ENCODE measurements at places on chromosomes 12 and 14. TPM values are rescaled to one million over a fixed set of nuclear protein-coding genes. Genes with fewer than 3 reads are reported as not detected.

DNA sequence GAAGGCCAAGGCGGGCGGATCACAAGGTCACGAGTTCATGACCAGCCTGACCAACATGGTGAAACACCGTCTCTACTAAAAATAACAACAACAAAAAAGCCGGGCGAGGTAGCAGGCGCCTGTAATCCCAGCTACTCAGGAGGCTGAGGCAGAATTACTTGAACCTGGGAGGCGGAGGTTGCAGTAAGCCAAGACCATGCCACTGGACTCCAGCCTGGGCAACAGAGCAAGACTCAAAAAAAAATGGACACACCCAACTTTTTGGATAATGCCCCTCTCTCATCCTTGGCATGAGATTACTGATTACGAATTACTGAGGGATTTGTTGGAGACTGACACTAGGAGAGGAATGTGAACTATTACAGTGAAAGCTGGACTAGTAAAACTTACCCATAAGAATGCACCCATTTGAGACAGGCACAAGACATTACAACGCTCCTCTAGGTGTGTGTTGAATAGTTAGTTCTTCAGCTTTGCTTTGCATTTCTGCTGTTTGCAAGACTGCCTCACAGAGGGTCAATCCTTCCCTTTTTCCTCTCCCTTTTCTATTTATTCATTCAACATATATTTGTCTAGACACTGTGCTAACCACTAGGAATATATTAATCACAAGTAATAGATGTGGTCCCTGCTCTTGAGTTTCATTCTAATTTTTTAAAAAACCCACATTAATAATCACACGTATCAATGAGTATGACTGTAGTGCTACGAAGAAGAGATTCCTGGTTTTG, 46.0 kb upstream of the OR5AU1 start:
- DNase-seq = no peak
- no peak overlapping the region for H3K4me3 ChIP-seq
- H3K4me1 ChIP-seq = peaks cover 22% of the 10 kb centered on the region
- H3K27me3 ChIP-seq = no peaks in the 10 kb centered on the region
- peaks cover 52% of the 10 kb centered on the region for H3K36me3 ChIP-seq

- H3K36me3 ChIP-seq = peaks cover 76% of the 10 kb centered on the region
- H3K27ac ChIP-seq = peak overlapping the region; percentile 84
- peak; percentile 84 for DNase-seq
- no peaks in the 10 kb centered on the region for H3K27me3 ChIP-seq
- H3K4me3 ChIP-seq = no peak overlapping the region
Measured at GRCh38 chr12:131990066-131990979, 40.6 kb downstream of the EP400 start.

DNA sequence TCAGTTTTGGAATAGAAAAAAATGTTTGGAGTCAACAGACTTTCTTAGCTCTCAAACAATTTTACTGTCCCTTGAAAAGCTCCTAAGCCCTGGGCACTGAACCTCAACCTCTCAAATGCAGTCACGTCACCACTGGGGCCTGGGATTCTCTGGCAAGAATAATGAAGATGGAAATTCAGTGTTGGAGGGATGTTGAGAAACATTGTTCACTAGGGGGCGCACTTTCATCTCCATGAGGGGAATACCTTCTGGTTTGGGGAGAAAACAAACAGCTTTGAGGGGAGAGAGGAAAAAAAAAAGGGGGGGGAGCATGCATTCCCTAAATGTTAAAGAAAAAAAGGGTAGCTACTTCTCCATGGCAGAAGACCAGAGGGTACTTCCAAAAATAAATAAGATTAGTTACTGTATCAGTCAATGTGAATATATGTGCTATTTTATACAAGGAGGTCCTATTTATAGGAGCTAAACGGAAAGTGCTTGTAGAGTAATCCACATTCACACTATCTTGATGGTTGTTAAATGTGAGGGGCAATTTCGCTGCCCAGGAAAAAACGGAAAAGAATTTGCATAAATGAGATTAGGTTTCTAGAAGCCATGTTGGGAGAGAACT, 5.8 kb upstream of the TBPL2 start:
- no peaks in the 10 kb centered on the region for H3K36me3 ChIP-seq
- H3K4me1 ChIP-seq = peaks cover 9% of the 10 kb centered on the region
- peak; percentile 90 for DNase-seq
- H3K4me3 ChIP-seq = no peak overlapping the region

- H3K36me3 ChIP-seq = no peaks in the 10 kb centered on the region
- no peaks in the 10 kb centered on the region for H3K27me3 ChIP-seq
- no peak overlapping the region for H3K27ac ChIP-seq
- H3K4me1 ChIP-seq = peaks cover 4% of the 10 kb centered on the region
- no peak overlapping the region for H3K4me3 ChIP-seq
- no peak for DNase-seq
Measured at GRCh38 chr14:59159169-59159568, 29.3 kb upstream of the DAAM1 start.

GRCh38 chr12:91722072-91722471, 423.6 kb downstream of the BTG1 start:
- DNase-seq = no peak
- no peaks in the 10 kb centered on the region for H3K4me1 ChIP-seq
- no peaks in the 10 kb centered on the region for H3K36me3 ChIP-seq
- H3K4me3 ChIP-seq = no peak overlapping the region
- H3K27me3 ChIP-seq = peaks cover 9% of the 10 kb centered on the region

DNA sequence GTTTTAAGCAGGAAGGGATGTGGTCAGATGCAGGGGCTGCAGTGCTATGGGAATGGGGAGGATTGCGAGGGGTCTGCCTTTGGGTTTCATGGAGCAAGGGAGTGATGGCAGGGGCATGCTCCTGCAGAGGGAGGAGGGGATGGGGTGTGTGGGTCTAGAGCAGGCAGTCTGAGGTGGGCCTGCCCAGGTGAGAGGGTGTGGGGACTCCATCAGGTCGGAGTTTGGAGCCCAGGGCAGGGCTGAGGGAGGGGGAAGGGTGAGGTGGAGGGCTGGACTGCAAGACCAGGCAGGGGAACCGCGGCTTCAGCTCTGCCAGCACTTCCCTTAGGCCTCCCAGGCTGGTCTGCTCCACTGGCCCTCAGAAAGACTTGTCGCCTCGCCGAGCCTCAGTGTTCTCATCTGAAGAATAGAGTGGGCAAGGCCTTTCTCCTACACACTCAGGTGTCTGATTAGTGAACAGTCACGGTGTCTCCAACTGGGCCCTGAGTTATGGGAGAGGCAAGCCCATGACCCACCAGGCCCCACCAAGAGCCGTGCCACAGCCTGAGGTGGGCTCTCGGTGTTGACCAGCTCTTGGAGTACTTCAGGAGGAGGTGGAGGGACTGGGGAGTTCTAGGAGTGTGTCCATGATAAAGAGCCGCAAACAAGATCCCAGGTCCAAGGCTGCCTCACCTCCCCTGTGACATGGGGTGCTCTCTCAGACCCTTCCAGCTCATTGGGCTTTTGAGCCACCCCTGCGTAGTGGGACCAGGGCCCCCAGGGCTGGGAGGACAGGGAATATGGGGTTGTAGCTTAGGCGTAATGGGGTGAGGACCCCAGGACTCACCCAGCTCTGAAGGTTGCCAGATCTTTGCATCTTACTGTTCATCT, 20.1 kb upstream of the KRT80 start:
- no peak overlapping the region for H3K27ac ChIP-seq
- no peaks in the 10 kb centered on the region for H3K36me3 ChIP-seq
- H3K27me3 ChIP-seq = peaks cover 3% of the 10 kb centered on the region
- no peak overlapping the region for H3K4me3 ChIP-seq
- DNase-seq = peak; percentile 49

GRCh38 chr12:27291862-27292261, 40.8 kb upstream of the BMAL2 start:
- no peak overlapping the region for H3K4me3 ChIP-seq
- no peak overlapping the region for H3K27ac ChIP-seq
- DNase-seq = no peak
- no peaks in the 10 kb centered on the region for H3K36me3 ChIP-seq

DNA sequence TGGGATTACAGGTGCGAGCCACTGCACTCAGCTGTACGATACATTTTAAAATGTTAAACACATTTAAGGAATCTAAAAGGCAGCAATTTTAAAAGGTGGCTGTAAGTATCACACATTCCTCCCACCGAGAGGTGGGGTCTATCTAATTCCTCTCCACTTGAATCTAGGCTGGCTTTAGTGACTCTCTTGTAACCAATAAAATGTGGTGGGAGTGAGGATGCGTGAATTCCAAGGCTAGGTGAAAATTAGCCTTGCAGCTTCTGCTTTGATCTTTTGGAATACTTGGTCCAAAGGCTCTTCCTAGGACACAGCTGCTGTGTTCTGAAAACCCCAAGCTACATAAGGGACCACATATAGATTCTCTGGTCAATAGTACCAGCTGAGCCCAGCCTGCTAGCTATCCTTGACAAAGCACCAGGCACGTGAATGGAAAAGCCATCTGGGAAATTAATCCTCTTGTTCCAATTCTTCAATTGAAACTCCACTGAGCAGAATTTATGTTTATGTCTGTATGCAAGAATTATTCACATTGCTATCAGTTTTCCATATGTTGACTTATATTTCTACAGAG, 8.8 kb upstream of the GPRC5D start:
- H3K27me3 ChIP-seq = no peaks in the 10 kb centered on the region
- no peaks in the 10 kb centered on the region for H3K36me3 ChIP-seq

GRCh38 chr12:52214421-52214802, 18.6 kb upstream of the KRT7 start:
- no peak overlapping the region for H3K27ac ChIP-seq
- H3K36me3 ChIP-seq = no peaks in the 10 kb centered on the region
- H3K27me3 ChIP-seq = no peaks in the 10 kb centered on the region
- no peak overlapping the region for H3K4me3 ChIP-seq

- no peak overlapping the region for H3K27ac ChIP-seq
- no peak overlapping the region for H3K4me3 ChIP-seq
- H3K4me1 ChIP-seq = no peaks in the 10 kb centered on the region
- no peak for DNase-seq
- H3K27me3 ChIP-seq = no peaks in the 10 kb centered on the region
Measured at GRCh38 chr12:111222523-111222922, 146.4 kb downstream of the PHETA1 start.

GRCh38 chr12:82209533-82209932, 148.7 kb downstream of the CCDC59 start:
- H3K4me3 ChIP-seq = no peak overlapping the region
- no peak for DNase-seq
- H3K27ac ChIP-seq = no peak overlapping the region
- H3K27me3 ChIP-seq = no peaks in the 10 kb centered on the region

GRCh38 chr14:105126981-105127329, 41.6 kb downstream of the JAG2 start:
- H3K27me3 ChIP-seq = no peaks in the 10 kb centered on the region
- no peak overlapping the region for H3K4me3 ChIP-seq
- DNase-seq = no peak
- H3K27ac ChIP-seq = no peak overlapping the region

The TEP1 gene
- total RNA-seq = 29.5 TPM

The CSRP2 gene
- 121 TPM for total RNA-seq

The CMKLR1 gene
- total RNA-seq = not detected

The LRP6 gene
- total RNA-seq = 151 TPM

The TEX22 gene
- total RNA-seq = 3.5 TPM

The SETD3 gene
- total RNA-seq = 61.4 TPM

The RND1 gene
- 18.9 TPM for total RNA-seq

Measured in endodermal cell (in vitro differentiated cells).